CD4-positive, CD25-positive, alpha-beta regulatory T cell (primary cell): ENCODE measurements at places on chromosomes 16 and 17.

DNA sequence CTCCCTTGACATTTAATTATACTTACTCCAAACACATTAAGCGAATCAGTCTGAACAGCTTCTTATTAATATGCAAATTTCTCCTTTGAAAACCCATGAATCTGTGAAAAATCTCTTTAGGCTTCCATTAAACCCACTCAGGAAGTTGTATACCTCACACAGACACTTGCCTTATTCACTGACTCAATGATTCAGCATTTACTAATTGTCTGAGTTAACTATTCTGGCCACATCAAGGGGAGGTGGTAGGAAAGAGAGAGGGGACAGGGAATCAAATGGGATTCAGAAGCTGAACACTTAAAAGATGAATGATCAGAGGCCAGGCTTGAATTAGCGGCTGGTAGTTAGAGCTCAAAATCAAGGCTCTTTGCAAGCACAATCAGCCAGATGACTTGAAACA is 70.0 kb downstream of the HS3ST3A1 start:
- no peak for DNase-seq

DNA sequence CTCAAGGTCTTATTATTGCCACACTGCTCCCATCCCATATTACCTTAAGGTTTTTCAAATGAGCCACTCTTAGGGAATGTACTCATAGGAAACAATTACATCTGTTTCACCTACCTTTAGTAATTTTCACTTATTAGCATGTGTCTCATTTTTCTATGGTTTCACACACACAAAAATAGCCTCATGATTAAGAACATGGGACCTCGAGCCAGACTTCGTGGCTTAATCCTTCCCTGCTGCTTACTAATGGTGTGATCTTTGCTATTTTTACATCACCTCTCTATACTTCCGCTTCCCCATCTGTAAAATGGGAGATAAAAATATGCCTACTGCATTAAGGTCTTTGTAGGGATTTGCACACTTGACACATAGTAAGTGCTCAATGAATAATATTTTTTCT is 38.5 kb downstream of the OTOA start:
- DNase-seq = no peak

DNA sequence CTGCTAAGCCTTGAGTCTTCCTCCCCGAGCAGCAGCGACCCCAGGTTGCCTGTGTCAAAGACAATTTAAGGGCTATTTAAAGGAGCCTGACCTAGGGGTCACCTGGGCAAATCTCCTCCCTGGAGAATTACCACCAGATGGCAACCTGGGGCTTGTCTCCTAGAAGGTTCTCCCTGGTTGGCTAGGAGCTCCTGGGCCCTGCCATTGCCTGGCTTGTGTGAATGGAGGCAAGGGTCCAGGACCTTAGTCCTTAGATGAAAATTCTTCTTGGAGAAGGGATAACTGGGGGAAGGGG is 51.3 kb upstream of the TAC4 start:
- DNase-seq = no peak

DNA sequence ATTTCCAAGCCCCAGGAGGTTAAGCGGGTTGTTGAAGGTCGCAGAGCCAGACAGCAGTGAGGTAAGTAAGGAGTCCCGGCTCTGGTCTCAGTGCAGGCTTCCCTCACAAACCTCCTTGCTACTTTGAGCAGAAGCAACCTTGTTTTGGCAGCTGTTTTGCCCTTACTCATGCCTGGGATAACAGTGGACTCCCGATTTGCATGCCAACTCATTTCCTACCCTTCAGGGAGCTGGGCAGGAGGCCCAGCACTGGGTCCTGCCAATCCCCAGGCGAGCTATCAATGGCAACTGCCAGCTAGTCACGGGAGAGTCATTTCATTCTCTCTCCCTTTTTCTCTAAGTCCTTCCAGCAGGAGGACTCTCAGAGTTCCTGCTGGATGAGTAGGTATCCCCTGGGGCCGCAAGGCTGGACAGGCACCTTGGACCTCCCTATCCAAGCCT is 72.0 kb upstream of the KSR1 start:
- DNase-seq = no peak

DNA sequence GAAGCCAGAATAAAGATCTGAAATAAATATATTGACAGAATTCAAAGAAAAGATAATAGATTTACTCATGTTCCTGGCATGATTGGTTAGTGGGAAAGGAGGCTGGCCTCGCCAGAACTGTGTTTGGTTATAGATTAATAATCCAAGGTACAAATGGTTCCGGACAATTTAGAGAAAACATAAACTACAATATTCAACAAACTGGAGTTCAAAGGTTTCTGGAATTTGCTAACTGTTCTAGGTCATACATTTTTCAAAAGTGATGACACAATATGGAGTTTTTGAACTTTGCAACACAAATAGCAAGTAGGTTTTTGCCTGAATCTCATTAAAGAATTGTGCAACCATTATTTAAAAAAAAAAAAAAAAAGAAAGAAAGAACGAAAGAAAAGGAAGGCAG is 251.7 kb upstream of the SALL1 start:
- no peak for DNase-seq

DNA sequence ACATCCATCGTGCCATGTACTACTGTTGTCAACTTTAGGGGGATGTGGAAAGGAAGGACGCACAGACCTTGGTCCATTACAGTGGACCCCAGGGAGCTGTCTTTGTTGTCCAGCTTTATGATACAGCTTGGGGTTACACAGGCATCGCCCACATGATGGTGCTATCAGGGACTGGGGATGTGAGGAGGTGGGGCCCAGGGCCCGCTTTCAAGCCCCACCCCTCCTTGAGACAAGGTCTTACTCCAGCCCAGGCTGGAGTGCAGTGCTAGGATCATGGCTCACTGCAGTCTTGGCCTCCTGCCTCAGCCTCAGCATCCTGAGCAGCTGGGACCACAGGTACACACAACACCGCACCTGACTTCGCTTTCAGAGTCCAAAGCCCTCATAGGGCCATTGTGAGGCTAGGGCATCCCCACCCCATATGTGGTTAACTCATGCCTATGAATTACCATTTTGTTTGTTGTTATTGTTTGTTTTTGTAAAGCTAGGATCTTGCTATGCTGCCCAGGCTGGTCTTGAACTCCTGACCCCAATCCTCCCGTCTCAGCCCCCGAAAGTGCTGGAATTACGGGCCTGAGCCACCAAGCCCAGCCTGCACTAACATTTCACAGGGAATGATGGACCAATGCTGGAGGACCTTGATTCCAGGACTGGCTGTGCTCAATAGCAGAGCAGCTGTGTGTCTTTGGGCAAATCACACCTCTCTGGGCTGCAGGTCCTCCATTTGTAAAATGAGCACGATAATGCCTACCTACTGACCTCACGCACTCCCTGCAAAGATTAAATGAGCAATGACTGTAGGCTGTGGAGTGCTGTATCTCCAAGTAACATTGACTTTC is 17.2 kb downstream of the ST3GAL2 start:
- DNase-seq = no peak

- DNase-seq = peak; percentile 83
Measured at GRCh38 chr17:50547035-50547735, at the start of gene SPATA20. Gene SPATA20, plus strand, starts transcription at chr17:50547174. Its CDS starts 35 bp downstream, at chr17:50547209.

- DNase-seq = no peak
Measured at GRCh38 chr17:31200287-31200686, 96.8 kb downstream of the OMG start.

DNA sequence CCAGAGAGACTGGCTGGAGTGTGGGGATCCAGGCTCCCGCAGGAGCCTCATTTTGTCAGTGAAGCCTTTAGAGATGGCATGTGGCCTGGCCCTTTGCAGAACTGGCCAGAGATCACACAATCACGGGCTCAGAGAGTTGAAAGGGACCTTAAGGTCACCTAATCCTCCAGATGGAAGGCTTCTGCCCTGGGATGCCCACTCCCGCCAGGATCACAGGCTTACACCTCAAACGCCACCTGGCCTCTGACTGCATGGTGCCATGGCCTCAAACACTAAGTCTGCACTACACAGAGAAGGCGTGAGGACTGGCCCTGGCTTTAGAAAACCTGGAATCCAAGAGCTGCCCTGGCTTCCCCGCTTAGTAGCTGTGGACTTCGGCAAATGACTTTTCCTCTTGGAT is 306.8 kb upstream of the CCL2 start:
- no peak for DNase-seq

DNA sequence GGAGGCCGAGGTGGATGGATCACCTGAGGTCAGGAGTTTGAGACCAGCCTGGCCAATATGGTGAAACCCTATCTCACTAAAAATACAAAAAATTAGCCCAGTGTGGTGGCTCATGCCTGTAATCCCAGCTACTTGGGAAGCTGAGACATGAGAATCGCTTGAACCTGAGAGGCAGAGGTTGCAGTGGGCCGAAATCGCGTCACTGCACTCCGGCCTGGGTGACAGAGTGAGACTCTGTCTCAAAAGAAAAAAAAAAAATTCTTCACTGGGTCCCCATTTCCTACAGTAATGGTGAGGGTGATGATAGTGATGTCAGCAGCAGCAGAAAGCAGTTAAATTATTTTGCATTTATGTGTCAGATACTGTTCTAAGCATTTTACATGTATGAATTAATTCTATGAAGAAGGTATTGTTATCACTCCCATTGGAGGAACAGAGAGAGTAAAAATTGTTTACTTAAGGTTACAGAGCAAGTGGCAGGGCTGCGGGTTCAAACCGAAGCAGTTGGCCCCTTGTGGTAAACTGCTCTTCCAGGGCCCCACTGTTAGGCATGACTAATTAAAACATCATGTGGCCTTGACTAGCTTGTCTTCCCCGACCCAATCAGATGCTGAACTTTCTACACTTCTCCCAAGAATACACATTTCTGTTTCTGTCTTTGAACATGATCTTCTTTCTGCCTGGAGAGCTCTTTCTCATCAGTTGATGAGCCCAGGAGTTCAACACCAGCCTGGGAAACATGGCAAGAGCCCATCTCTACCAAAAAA is 45.8 kb downstream of the STAT3 start:
- no peak for DNase-seq

GRCh38 chr17:42687707-42688320 is 5.5 kb downstream of the CNTNAP1 start:
- no peak for DNase-seq

DNA sequence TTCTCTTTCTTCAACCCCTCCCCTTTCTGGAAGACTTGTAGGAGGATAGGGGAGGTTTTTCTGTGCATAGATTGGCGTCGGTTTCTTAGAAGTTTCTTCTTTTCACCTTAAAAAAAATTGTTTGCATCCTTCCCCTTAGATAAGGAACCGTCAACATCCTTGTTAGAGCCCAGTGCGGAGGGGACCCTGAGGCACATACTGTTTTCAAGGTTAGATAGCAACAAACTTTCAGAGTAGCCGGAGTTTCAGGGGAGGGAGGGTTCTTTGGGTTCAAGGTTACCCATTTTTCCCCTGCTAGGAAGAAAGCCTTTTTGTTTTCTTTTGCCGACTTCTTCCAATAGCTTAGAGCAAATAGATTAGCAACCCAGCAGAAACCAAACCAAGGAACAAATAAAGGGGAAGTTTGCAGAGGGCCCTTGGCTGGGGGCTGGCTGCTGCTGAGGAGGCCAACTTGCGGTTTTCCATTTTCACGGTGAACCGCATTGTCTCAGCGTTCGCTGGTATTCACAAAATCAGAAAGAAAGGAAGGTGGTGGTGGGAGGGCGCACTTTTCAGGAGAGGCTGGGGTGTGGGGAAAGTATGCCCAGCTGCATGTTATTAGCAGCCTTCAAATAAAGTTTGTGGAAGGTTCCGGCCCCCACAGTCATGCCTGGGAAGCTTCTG is 28.8 kb downstream of the MSI2 start:
- DNase-seq = no peak

GRCh38 chr17:28071891-28072606 is 29.6 kb downstream of the NLK start:
- DNase-seq = no peak

GRCh38 chr17:48526608-48527546 is 3.9 kb downstream of the HOXB1 start:
- DNase-seq = no peak

DNA sequence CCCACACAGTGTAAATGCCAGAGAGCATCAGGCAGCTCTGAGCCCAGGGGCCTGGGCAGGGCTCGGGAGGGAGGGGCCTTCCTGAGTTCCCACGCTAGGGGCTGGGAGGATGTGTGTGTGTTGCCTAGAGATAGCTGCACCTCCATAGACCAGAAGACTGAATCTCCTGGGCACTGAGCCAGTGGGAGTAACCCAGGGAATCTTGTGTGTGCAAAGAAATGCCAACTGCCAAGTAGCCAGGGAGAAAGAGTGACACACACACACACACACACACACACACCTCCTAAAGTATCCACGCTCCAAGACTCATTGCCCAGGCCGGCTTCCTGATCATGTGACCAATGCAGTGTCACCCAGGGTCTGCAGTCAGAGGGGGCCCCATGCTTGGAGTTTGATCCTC is 166.2 kb upstream of the RPL38 start:
- DNase-seq = no peak

- DNase-seq = no peak
Measured at GRCh38 chr17:8074554-8074953, 13.0 kb downstream of the ALOX12B start.

DNA sequence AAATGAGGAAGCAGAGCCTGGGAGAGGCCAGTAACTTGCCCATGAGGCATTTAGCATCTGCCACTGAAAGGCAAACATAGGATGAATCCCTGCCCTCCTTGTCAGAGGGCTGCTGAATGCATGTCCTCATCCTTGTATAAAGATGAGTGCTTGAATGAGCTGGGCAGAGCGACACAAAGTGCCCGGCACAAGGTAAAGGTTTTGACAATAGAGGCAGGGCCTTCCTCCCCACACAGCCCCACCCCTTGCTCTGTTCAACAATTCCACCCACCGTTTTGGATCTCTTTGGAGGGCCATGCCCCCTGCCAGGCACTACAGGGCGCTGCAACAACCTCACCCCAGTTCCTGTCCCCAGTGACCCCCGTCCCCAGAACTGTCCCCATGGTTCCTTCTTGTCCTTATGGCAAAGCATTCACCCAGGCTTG is 1.4 kb upstream of the KRT19 start:
- no peak for DNase-seq

GRCh38 chr16:66888647-66889615 is 8.6 kb downstream of the PDP2 start:
- DNase-seq = no peak

DNA sequence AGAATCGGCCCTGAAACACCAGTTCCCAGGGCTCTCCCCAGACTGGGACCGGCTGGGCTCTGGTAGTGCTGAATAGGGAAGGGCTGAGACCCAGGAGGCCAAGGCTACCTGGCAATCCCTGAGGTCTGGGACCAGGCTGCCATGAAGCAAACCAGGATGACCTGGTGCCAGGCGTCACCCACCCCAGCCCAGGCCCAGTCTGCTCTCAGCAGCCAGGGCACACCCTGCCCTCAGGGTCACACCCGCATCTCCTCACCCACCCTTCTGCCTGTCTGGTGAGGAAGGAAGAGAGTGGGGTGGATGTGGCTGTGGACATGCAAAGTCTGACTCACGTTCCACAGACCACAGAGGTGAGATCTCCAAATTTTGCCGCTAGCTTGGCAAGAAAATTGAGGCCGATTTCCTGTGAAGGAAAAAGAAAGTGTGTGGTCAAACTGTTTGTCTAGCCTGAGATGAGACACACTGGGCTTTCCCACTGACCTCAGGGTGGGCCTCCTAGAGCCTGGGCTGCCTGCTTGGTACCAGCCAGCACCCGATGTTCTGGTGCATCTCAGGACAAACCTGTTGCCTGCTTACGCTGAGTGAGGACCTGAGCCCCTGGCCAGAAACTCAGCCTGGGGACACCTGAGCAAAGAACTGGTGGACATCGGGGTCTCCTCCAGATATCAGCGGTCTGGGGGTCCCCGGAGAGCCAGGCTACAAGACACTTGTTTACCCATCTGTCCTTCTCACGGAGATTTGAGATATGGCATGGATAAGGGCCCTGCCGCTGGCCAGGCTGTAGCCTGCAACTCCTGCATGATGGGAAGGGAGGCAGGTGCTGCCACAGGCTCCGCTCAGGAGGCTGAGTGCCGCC is 6.3 kb upstream of the RAB37 start:
- no peak for DNase-seq
